ENCODE measurements at places on chromosomes 3 and 15. TPM values are rescaled to one million over a fixed set of nuclear protein-coding genes. Genes with fewer than 3 reads are reported as not detected.

Gene CHRNB4
- not detected for polyA plus RNA-seq

Gene ITGA11
- 5.6 TPM for polyA plus RNA-seq

Gene TRAT1
- not detected for polyA plus RNA-seq

DNA sequence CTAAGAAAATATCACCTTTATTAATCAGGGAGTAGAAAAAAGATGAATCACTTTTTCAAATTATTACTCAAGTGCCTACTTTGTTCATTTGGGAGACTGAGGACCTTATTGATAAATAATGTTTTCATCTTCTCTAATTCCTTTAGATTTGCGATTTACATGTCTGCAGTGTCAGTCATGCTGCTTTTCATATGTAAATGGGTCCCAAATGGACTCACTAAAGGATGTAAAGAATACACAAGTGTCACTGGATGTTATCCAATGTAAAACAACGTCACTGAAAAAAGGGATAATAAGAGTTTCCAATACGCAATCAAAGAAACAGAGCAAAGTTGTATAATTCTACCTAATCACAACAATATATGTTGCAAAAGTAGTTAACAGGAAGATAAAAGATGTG is 84.9 kb downstream of the TFDP2 start:
- DNase-seq: no peak

Gene GRK7
- not detected for polyA plus RNA-seq

Gene POLR2M
- polyA plus RNA-seq: 60.8 TPM

DNA sequence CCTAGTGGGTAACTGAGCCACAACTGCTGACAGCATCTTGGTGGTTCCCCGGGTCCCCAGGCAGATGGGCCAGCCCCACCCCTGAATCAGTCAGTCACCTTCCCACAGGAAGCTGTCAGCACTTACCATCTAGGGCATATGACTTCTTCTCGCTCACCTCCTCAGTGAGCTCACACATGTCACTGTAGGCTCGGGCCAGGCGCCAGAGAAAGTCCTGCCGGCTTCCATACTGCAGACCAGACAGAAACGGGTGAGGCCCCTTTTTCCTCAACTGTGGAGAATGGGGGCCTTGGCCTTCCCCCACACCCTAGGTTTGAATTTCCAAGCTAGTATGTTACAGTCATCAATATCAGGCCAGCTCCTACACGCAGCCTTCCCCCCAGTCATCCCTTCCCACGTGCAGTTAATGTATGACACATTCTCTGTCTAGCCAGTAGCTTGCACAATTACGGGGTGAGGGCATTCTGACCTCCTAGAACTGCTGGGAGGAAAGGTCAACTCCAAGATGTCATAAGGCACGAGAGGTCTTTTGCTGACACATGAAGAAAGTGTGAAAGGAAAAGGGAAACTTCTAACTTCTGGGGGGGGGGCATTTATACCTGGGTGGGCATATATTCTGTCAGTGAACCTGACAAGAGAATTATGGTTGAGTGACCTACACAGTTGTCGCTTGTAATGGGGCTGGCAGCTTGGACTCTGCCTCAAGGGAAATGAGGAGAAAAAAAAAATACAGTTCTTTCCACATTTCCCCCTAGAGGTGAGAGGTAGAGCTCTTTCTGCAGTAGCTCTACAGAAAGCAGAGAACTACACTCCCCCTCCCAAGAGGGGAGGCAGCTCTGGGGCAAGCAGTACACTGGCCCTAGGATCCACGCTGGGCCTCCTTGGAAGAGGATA is 10.9 kb downstream of the RMDN3 start:
- peak; percentile 82 for DNase-seq

Gene COL6A5
- not detected for polyA plus RNA-seq

Gene HYAL2
- polyA plus RNA-seq: 104 TPM

- DNase-seq: no peak
Observed at GRCh38 chr3:10602271-10602670, 96.9 kb upstream of the ATP2B2 start.

Gene PRKCD
- 19.0 TPM for polyA plus RNA-seq

Gene CLRN1
- not detected for polyA plus RNA-seq

- DNase-seq: no peak
Observed at GRCh38 chr3:72768936-72769335, 79.3 kb downstream of the SHQ1 start.

GRCh38 chr15:57172925-57173324 is 203.4 kb upstream of the CGNL1 start:
- DNase-seq: peak; percentile 49

- no peak for DNase-seq
Observed at GRCh38 chr15:92044203-92044909, 190.8 kb downstream of the SLCO3A1 start.

Gene SH3GL3
- not detected for polyA plus RNA-seq

GRCh38 chr15:41492597-41493204 is 973 bp upstream of the ITPKA start:
- no peak for DNase-seq

DNA sequence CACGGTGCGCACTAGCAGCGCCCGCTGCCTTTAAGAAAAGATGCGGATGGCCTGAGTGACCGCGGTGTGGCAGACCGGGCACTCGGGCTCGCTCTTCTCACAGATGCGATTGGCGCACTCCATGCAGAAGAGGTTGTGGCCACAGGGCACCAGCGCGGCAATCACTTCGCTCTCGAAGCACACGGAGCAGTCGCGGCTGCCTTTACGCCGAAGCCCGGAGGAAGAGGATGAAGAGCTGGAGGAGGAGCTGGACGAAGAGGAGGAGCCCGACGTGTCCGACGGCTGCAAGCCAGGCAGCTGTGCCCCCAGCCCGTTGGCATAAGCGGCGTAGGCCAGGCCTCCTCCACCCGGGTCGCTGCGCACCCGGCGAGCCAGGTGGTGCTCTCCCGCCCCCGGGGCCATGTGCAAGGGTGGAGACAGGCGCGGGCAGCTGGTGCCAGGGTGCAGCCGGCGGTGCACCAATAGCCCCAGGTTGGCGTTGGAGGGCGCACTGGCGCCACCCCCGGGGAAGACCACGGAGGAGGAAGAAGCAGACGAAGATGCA is 2.6 kb downstream of the MEX3B start:
- DNase-seq: no peak

GRCh38 chr15:81271761-81272644 is 51.9 kb downstream of the STARD5 start:
- DNase-seq: no peak

GRCh38 chr3:132695422-132695821 is 26.8 kb downstream of the NPHP3 start:
- DNase-seq: peak; percentile 13

- DNase-seq: no peak
Observed at GRCh38 chr3:72633121-72633520, 215.1 kb downstream of the SHQ1 start.

Gene PPP4R2
- 13.5 TPM for polyA plus RNA-seq

Gene CHST2
- 1.4 TPM for polyA plus RNA-seq

Gene PP2D1
- not detected for polyA plus RNA-seq

- DNase-seq: no peak
Observed at GRCh38 chr3:77084511-77084910, 44.6 kb downstream of the ROBO2 start.

DNA sequence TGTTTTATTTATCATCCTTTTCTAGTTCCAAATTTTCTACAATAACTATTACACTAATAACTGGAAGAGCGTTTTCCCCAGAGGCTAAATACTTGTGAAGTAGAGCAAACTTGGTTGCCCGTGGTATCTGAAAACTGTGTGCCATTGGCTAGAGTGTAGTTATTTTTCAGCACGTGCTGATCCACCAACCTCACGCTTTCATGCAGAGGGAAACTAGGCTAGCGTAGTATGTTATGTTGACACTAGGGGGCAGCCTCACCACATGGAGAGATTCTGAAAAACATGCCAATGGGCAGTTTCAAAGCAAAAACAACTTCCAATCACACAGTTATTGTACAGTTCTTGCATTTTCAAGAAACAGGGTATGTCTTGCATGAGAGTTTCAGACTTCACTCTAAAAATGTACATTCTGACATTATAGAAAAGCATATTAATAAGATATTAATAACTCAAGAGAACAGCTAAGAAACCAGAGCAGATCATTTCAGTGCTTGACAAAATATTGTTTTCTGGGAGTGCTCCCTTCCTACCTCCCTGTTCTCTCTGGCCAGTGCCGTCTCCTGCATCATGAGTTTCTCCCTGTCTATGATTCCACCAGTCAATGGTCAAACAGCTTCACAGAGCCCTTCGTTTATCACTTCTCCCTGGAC is 39.7 kb downstream of the SPATA12 start:
- peak; percentile 75 for DNase-seq

DNA sequence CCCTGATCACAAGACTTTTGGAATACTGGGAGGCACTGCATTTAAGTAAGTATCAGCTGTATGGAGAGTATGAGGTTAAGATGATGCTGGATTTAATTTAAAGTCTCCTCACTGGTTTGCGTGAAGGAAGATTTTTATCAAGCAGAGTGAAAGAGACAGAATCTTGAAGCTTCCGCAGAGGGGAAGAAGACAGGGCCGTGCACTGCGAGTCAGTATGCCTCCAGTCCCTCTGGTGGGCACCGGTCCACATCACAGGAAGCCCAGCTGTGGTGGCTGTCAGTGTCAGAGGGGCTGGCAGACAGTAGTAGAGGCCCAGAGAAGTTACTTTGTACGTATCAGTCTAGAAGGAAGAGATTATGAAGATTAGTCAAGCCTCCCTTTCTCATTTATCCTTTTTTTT is 379.0 kb upstream of the TPRG1 start:
- DNase-seq: peak; percentile 27

Gene AADACL2
- not detected for polyA plus RNA-seq

- DNase-seq: no peak
Observed at GRCh38 chr3:6861625-6862000, 698 bp downstream of the GRM7 start.

Gene ZNF148
- 9.4 TPM for polyA plus RNA-seq

Gene CATSPER2
- 0.41 TPM for polyA plus RNA-seq

- DNase-seq: peak; percentile 58
Observed at GRCh38 chr15:90001683-90002427, 731 bp downstream of the ZNF710 start.

GRCh38 chr3:146227486-146227885 is 23.4 kb downstream of the PLSCR4 start:
- no peak for DNase-seq

Gene TRPM7
- polyA plus RNA-seq: 10.6 TPM

Gene CCPG1
- polyA plus RNA-seq: 7.7 TPM

Gene PCLAF
- 60.5 TPM for polyA plus RNA-seq

Gene CNBP
- polyA plus RNA-seq: 186 TPM

DNA sequence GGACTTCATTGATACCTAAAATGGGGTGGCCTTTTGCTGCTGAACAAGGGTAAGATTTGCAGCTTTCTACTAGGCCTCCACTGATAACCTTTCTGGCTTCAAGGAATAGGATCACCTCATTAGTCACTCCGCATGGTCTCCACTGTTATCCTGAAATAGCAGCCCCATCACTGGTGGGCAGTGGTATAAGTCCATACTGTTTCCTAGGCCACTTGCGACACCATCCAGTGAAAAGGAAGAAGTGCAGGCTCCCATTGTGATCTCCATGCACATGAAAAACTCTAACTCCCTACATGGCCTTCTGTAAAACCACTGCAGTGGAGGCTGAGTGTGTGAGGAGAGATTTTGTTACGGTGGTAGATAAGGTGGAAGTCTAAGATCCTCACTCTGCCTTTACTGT is 1455.9 kb downstream of the SI start:
- no peak for DNase-seq

GRCh38 chr3:176032043-176032442 is 1165.2 kb downstream of the TBL1XR1 start:
- DNase-seq: peak; percentile 12

DNA sequence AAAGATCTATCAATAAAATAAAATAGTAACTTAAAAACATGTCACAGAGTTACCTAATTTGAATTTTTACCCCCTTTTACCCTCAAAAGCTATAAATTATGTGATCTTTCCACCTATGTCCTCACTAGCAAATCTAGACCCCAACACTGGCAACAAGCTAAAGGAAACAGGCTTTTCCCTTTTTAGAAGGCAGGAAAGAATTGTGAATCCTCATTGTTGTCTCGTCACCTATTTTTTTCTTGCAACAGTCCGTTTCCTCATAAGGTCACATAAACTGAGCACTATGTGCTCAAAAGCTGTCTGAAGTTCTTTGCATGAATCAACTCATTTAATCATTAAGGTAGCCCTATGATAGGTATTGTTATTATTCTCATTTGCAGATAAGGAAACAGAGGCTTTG is 34.6 kb upstream of the DAZL start:
- DNase-seq: no peak

DNA sequence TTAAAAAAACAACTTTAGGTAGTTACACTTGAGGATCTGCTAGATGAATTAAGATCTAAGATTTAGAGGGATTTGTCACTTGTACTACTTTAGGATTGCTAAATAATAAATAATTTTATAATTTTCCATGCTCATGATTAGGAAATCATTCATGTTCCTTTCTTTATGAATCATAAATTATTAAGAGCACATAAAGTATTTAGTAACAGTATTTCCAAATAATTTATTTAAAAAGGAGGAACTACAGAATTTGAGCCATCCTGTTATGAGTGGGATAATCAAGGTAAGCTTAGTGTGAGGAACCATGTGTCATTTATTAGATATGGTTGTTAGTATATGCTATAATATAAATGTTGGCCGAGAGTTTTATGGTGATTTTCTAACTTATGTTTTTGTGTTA is 37.5 kb upstream of the C3orf38 start:
- no peak for DNase-seq

Gene TERC
- polyA plus RNA-seq: not detected
